ENCODE measurements at places on chromosomes 4 and X.

DNA sequence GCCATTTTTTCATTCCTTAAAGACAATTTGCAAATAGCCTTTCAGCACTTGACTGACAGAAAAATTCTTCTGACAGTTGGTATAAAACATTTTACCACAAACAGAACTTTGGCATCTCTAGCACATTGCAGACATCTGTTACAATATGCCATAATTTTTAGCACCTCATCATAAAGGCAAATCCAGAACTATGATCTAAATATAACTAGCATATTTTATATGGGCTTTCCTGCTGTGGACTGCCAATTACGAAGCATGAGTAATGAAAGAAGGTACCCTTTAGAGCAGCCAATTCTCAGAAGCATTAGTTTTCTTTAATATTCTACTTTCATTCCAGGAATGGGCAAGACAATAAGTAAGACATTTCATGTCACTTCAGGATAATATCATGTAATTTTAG lies 647.4 kb upstream of the GALNT7 start:
- no peak for DNase-seq

GRCh38 chr4:106424426-106424825 lies 55.8 kb upstream of the GIMD1 start:
- DNase-seq: no peak

- peak; percentile 79 for DNase-seq
Measured at GRCh38 chrX:24260842-24261550, 52.9 kb downstream of the SUPT20HL2 start.

DNA sequence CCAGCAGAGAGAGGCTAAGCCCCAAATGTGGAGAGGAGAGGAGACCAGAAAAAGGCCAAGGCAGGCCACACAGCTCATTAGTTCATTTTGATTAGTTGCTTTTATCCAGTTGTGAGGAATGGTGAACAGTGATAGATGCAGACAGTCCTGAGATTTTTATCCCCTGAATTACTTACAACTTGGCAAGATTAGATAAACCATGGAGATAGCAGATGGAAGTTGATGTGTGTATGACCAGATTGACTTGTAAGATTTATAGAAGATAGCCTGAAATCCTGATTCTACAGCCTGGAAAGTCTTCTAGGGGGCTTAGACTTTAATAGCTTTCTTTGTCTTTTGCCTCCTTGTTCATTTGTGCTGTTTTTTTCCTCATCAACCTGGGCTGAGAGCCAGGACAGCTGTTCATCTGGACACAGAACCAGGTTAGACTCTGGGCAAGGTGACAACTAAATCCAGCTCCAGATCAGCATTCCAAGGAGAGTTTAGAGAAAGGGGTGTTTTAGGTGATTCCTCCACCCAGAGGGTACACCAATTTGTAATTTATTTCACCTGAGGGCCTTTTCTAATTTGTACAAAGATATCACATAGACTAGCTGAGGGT lies 215.5 kb downstream of the SPATA18 start:
- no peak for DNase-seq

DNA sequence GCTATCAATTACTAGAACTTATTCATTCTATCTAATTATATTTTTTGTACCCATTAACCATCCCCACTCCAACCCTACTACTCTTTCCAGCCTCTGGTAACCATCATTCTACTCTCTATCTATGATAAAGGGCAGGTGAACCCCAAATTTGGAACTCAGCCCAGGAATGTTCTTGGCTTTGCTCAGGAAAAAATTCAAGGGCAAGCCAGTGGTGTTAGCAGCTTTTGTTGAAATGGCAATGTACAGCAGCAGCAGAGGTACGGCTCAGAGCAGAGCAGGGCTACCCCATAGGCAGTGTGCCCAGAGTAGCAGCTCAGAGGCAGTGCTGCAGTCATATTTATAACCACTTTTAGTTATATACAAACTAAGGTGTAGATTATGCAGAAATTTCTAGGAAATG lies 138.2 kb downstream of the RNF150 start:
- DNase-seq: no peak

GRCh38 chr4:145870155-145871020 lies 68.2 kb downstream of the ZNF827 start:
- DNase-seq: no peak

GRCh38 chr4:88907478-88907877 lies 149.5 kb downstream of the FAM13A start:
- no peak for DNase-seq

- no peak for DNase-seq
Measured at GRCh38 chrX:108736509-108737479, at the start of gene IRS4. Gene IRS4 (minus strand): TSS chrX:108736563.

All from GF-D8 (cell line).